ENCODE measurements at places on chromosomes 1 and 21.

DNA sequence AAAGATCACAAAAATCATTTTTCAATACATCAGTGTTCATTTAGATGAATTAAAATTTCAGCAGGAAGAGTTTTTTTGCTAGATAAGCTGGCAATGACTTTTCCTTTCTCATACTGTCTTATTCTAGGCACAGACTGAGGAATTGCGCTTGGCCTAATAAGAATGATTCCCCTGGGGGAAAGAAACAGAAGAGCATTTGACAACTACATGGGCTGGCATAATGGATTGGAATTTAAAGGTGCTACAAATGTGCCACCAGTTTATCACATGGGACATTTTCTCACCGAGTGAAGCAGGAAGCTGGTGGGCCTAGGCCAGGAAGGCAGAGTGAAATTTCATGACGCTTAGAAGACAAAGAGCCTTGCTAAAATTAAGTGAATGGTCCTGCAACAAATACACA is 39.3 kb downstream of the CDKN2C start:
- no peak for DNase-seq

GRCh38 chr1:91699339-91699974 is 186.5 kb downstream of the TGFBR3 start:
- no peak for DNase-seq

DNA sequence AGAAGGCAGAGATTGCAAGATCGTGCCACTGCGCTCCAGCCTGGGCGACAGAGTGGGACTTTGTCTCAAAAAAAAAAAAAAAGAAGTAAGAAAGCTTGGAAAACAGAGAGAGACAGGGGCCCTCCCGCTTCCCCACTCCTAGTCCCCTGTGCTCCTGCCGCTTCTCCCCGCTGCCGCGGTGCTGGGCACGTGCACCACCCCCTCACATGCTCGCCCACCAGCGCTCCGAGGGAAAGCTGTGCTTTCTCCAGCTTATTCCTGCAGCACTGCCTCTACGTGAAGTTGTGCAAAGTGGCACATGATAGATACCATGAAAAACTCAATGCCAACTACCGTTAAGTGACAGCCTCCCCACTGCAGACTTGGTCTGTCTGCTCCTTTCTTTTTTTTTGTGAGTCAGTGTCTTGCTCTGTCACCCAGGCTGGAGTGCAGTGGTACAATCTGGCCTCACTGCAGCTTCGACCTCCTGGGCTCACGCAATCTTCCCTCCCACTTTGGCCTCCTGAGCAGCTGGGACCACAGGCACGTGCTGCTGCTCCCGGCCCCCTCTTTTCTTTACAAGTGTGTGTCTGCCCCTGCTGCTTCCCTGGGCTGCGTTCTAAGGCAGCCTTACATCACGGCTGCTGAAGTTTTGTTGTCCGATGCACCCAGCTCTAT is 15.4 kb downstream of the SLX9 start:
- DNase-seq: no peak

- DNase-seq: no peak
Observed at GRCh38 chr1:24528744-24529143, 26.1 kb downstream of the RCAN3 start.

GRCh38 chr1:97588772-97589171 is 332.1 kb downstream of the DPYD start:
- DNase-seq: no peak

- no peak for DNase-seq
Observed at GRCh38 chr21:33959680-33960079, 44.1 kb upstream of the ATP5PO start.

- no peak for DNase-seq
Observed at GRCh38 chr21:44347911-44348451, 5.4 kb upstream of the TRPM2 start.

DNA sequence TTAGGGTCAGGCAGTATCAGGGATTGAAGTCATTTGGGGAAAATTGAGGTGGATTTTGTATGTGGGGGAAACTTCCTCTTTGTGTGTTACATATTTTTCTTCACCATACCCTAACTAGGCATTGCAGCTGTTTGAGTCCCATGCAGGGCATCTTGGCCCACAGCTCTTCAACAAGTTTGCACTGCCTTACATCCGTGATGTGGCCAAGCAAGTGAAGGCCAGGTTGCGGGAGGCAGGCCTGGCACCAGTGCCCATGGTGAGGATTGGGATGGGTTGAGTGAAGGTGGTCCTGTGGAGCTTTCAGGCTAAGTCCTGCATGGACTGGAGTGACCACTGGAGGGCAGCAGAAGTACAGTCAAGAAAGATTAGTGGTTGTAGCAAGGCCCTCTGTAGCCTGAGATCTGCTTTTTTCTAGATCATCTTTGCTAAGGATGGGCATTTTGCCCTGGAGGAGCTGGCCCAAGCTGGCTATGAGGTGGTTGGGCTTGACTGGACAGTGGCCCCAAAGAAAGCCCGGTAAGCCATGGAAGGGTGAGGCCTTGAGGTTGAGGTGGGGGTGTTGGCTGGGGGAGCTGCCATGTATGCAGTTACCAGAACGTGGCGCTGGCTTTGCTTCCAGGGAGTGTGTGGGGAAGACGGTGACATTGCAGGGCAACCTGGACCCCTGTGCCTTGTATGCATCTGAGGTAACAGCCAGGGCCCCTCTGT is 2.4 kb downstream of the UROD start:
- DNase-seq: peak; percentile 82

GRCh38 chr1:210397252-210397651 is 68.5 kb downstream of the HHAT start:
- DNase-seq: no peak

- DNase-seq: no peak
Observed at GRCh38 chr21:42533963-42534355, 20.3 kb downstream of the SLC37A1 start.

DNA sequence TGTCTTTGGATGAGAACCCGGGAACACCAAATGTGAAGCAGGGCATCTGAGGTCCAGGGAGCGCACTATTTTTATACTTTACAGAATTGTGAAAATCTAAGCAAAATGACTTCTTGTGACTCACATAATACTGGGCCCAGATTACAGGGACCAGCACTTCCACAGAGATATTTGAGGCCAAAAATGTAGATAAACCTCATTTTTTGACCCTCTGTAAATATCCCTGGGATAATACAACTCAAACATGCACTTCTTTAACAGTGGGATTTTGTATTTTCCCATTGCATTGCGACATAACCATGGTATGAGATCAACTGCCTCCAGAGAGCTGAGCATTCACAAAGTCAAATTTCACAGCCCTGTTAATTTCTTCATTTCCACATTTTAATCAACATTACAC is 289.4 kb upstream of the ADGRL4 start:
- DNase-seq: no peak

DNA sequence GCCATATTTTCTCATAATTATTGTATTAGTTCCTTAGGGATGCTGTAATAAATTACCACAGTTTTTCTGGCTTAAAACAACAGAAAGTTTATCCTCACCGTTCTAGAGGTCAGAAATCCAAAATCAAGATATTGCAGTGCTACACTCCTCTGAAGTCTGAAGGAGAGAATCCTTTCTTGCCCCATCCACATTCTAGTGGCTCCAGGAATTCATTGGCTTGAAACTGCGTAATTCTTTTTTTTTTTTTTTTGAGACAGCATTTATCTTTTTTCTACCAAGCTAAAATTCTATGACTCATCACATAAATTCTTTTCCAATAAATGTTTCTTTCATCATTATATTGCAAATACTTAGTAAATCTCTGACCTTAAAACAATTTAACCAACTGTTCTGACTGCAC is 451.0 kb upstream of the RGS18 start:
- no peak for DNase-seq

GRCh38 chr21:35199733-35200015 is 150.6 kb upstream of the RUNX1 start:
- no peak for DNase-seq

GRCh38 chr1:26814377-26814776 is 12.1 kb upstream of the ZDHHC18 start:
- DNase-seq: no peak

DNA sequence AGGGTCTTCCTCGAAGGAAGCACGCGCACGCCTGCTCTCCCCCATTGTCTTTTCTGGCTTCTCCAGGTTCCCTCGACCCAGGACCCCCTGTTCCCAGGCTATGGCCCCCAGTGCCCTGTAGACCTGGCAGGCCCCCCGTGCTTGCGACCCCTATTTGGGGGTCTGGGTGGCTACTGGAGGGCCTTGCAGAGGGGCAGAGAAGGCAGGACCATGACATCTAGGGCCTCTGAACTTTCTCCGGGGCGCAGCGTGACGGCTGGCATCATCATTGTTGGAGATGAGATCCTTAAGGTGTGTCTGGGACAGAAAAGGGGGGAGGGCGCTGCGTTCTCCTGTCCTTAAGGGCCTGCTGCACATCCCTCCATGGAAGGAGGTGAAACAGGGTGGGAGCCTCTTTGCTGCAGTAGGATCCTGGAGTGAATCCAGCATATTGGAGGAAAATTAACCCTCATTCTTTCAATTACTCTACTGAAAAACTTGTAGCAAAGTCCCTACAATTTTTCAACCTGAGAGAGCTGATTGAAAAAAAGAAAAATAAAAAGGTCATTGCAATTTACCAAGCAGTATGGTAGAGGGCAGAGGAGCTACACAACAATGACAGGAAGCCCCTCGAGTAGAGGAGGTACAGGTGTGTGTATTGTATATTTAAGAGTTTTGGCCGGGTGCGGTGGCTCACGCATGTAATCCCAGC is 777 bp downstream of the FLAD1 start:
- DNase-seq: no peak

- DNase-seq: no peak
Observed at GRCh38 chr1:245377854-245378253, 223.1 kb downstream of the KIF26B start.

- DNase-seq: no peak
Observed at GRCh38 chr21:41584603-41585176, 76.7 kb upstream of the TMPRSS2 start.

GRCh38 chr1:151961833-151962232 is 31.8 kb downstream of the S100A10 start:
- DNase-seq: no peak

DNA sequence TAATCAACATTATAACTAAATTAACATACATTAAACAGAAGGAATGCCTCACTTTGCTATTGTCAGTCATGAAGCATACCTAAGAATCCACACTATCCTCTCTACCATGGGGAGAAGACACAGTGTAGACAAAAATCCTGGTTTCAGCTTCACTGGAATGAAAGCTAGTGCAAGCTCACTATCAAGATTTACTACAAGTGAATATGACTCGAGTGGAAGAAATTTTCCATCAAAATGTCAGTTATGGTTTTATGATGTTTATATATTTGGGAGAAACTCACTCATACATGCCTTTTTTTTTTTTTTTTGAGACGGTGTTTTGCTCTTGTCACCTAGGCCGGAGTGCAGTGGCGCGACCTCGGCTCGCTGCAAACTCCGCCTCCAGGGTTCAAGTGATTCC is 424.3 kb downstream of the KCNT2 start:
- DNase-seq: no peak

DNA sequence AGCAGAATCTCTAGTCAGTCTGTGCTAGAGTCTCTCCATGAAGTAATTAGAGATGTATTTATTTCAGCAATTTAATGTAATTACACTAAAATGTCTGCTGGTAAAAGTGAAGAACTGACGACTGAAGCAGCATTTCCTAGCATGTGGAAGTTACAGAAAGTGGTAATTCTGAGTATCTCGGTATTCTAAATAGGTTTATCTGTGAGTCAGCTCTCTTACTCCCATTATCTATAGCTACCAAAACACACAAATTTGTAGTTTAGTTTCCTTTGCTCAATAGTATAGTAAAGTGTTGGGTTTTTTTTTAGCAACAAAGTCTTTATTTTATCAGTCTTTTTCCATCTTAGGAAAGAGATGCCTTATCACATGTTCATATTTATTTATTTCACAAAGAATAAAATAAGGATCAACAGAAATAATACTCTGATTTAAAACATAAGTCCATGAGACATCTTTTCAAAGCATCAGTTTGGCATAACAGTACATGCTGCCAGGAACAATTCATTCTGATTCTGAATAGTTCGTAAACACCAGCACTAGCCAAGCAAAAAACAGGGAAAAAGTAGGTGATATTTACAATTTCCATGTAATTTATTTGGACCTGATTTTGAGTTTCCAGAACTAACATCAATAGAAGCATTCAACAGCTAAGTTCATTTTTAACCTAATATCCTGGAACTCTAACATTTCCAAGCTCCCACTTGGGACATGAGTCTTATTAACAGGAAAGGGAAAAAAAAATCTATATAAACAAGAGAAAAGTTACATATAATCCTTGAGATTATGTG is 76.3 kb downstream of the KCNT2 start:
- no peak for DNase-seq

DNA sequence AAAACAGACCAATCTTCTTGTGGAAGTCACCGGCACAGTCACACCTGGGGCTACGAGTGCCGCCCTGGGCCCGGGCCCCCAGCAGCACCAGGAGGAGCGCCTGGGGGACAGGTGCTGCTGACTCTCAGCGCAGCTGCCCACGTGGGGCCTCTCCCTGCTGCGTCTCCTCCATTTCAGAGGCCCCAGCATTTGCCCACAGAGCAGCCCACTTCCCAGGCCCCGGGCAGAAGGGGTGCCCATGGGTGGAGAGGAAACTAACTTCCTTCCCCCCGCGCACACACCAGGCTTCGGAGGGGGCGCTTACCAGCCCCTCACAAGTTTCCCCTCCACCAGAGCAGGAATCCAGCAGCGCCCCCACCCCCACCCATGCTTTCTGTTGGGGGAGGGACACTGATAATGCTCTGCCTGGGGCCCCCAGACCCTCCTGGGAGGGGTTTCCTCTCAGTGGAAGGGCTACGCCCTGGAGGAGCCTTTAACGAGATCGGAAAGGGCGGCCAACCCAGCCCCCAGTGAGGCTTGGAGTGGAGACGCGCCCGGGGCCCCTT is 440 bp downstream of the TNFRSF25 start:
- no peak for DNase-seq

DNA sequence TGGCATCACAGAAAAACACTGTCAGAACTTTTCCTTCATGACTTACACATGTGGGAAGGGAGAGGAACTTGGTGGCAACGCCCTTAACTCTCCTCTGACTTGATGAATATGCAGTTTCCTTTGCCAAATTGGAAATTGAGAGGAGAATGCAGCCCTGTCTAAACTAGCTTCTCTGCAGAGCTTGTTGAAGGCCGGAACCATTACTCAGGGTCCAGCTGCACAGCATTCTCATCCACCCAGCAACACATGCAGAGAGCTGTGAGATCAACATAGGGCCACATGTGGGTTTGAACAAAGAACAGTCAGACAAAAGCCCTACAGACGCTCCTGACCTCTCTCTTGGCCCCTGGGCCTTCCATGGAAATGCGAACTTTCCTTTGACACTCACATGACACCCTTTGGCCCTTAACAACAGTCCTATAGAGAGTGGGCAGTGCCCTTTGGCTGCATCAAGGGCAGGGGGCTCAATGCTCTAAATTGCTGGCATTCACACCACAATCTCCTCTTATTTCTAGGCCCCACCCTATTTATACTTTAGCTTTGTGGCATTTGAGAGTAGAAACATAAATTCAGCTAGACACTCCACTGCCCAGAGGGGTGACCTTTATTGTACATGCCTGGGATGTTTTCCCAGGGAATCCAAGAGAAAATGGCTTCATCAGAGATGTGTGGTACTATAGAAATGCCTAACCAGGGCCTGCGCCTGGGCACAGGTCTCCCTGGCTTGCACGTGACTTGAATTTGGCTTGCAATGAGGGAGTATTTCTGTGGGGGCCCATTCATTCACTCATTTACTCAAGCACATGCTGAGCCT is 64.4 kb downstream of the CDC7 start:
- no peak for DNase-seq
